CD4-positive, alpha-beta T cell treated with Interleukin-17A for 1 hour (primary cell): ENCODE measurements at places on chromosomes 1 and 21.

DNA sequence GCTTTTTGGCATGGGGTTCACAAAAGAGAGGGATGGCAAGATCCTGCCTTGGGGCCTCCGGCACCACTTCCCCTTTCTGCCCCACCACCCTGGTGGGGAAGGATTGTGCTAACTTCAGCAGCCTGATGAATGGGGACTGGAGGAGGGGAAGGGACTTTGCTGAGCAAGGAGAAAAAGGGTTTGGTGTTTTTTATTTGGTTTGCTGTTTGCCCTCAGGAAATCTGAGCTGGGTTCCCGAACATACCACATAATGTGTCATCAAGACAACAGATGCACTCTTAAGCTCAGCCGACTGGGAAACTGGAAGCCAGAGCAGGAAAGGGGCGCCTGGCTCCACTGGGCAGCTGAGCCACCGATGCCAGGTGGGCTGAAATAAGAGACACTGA, 19.8 kb downstream of the OLFML2B start:
- no peak for DNase-seq

DNA sequence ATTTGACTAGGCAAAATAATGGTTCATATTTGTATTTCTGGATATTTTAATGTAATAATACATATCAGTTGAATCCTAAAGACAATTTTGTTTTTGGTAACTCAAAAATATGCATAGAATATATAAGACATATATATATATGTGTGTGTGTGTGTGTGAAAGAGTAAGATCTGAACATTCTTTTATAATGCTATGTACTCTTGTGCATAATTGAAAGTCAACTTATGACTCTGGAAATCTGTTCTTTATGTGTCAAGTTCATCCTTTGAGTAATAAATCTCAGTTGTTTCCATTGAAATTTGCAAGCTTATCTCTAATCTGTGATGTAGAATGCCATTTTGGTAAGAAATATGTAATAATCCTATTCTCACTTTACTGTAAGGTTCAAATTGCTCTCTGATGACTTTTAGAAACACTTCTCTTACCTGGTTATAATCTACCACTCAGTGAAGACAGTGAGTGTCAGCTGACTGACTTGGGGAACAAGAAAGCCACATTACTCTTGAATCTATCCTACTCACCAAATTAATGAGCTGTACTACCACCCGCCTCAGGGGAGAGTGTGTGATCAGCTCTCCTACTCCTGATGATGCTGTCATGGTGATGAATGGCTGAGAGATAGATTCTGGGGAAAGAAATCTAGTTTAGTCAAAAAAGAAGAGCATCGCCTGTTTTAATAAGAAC, 15.0 kb upstream of the NEK7 start:
- DNase-seq, result no peak

DNA sequence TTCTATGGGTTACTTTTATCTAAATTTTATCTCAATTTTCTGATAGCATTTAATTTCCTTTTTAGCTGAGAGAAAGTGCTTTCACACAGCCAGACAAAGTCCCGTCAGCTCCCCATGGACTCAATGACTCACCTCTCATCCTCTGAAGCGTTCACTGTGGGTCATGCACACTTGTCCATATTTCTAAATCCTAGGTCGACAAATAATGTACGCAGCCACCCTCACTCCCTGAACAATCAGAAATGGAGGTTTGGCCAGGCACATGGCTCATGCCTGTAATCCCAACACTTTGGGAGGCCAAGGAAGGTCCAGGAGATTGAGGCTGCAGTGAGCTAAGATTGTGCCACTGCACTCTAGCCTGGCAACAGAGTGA, 42.4 kb upstream of the COA6 start:
- DNase-seq, result no peak

DNA sequence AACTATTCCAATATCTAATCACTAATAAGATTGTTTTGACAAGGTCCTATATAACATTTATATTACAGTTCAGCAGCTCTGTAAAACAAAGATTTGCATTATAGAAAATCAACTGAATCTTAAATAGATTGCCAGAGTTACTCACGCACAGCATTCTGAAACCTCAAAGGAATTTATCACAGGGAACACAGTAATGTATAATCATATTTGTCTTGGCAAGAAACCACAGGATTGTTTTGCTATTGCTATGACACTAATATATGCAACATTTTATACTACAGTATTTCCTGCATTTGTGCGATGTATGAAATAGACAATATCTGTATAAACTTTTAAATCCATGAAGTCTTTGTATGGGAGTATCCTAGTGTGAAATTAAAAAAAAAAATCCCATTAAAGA, 101.4 kb downstream of the PLPPR5 start:
- DNase-seq, result no peak
